Regular cardiac myocyte (primary cell): ENCODE measurements at places on chromosomes 11 and 22. TPM values are rescaled to one million over a fixed set of nuclear protein-coding genes. Genes with fewer than 3 reads are reported as not detected.

The CCDC73 gene
- not detected in 2 replicates for total RNA-seq

The IGSF9B gene
- under 0.01 TPM in 2 replicates for total RNA-seq

The CTSC gene
- 143 and 197 TPM in 2 replicates for total RNA-seq

The NAA40 gene
- total RNA-seq: 5.9 and 10.9 TPM in 2 replicates

The GAL3ST3 gene
- total RNA-seq: not detected in 2 replicates

The OR8D1 gene
- under 0.01 TPM in 1 of 2 replicates, not detected in the other for total RNA-seq

The GALNT18 gene
- total RNA-seq: 4.4 and 10.4 TPM in 2 replicates

The MAJIN gene
- not detected in 2 replicates for total RNA-seq

The DEUP1 gene
- not detected in 2 replicates for total RNA-seq

The KRTAP5-11 gene
- total RNA-seq: not detected in 2 replicates

The TRIM51 gene
- not detected in 2 replicates for total RNA-seq

The XKR3 gene
- not detected in 2 replicates for total RNA-seq

The CDC42BPG gene
- total RNA-seq: 0.19 and 1.1 TPM in 2 replicates

The GGTLC3 gene
- total RNA-seq: not detected in 2 replicates

The MLC1 gene
- total RNA-seq: 0.38 and 2.8 TPM in 2 replicates

The FOLH1 gene
- 0.28 TPM in 1 of 2 replicates, not detected in the other for total RNA-seq

The SUSD2 gene
- total RNA-seq: 7.9 and 20.9 TPM in 2 replicates

The DCHS1 gene
- total RNA-seq: 1.1 and 1.3 TPM in 2 replicates

The MN1 gene
- total RNA-seq: 1.3 and 3.1 TPM in 2 replicates

The CRKL gene
- total RNA-seq: 52.4 and 64.4 TPM in 2 replicates

The RBM4B gene
- total RNA-seq: 16.9 and 28.0 TPM in 2 replicates

The ARHGAP8 gene
- 0.28 TPM in 1 of 2 replicates, not detected in the other for total RNA-seq

The FEN1 gene
- total RNA-seq: 11.0 and 79.0 TPM in 2 replicates

The EHF gene
- under 0.01 and 0.28 TPM in 2 replicates for total RNA-seq

The KIAA1671 gene
- 6.2 and 7.1 TPM in 2 replicates for total RNA-seq

The FGF4 gene
- total RNA-seq: not detected in 2 replicates

The GPR83 gene
- total RNA-seq: under 0.01 TPM in 1 of 2 replicates, not detected in the other

The PHLDB1 gene
- total RNA-seq: 62.0 and 99.7 TPM in 2 replicates

The SLC22A12 gene
- total RNA-seq: not detected in 2 replicates

The INTS4 gene
- 37.2 and 41.4 TPM in 2 replicates for total RNA-seq

The LRRC74B gene
- not detected in 2 replicates for total RNA-seq

The CDPF1 gene
- 7.5 and 9.9 TPM in 2 replicates for total RNA-seq

The ACR gene
- total RNA-seq: not detected in 2 replicates

The CASP1 gene
- 7.1 and 14.7 TPM in 2 replicates for total RNA-seq
